ENCODE measurements at places on chromosomes 6 and 20.

DNA sequence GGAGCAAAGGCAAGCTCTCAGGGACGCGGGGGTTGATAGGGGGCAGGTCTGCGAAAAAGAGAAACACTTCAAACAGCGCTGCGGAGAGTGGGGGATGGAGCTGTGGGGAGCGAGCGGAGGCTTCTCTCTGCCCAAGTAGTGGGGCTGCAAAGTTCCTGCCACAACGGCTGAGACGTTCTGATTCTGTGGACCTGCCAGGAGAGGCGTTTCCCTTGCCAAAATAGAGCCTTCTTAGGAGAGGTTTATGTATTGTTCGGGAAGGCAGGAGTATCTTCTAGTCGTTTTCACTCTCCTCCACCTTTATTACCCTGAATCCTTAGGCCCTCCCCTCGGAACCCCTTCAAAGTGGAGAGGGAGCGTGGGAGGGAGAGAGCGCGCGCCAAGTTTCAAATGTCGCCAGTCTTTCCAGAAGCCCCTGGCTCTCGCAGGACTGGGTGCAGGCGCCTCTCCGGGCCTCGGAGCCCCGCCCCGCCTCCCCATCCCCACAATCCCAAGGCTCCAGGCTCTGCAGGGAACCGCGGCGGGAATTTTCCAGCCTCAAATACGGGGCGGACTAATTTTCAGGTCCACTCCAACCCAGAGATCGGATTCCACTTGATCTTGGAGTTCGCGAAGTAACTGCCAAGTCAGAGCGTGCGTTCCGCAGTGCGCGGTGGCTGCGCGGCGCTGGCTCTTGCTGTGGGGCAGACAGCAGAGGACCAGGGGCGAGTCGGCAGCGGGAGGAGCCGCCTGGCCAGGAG, 10.0 kb upstream of the POU3F2 start:
- no peak for DNase-seq

- no peak for DNase-seq
These were observed 31.8 kb downstream of the PXDC1 start for GRCh38 chr6:3719462-3720308.

DNA sequence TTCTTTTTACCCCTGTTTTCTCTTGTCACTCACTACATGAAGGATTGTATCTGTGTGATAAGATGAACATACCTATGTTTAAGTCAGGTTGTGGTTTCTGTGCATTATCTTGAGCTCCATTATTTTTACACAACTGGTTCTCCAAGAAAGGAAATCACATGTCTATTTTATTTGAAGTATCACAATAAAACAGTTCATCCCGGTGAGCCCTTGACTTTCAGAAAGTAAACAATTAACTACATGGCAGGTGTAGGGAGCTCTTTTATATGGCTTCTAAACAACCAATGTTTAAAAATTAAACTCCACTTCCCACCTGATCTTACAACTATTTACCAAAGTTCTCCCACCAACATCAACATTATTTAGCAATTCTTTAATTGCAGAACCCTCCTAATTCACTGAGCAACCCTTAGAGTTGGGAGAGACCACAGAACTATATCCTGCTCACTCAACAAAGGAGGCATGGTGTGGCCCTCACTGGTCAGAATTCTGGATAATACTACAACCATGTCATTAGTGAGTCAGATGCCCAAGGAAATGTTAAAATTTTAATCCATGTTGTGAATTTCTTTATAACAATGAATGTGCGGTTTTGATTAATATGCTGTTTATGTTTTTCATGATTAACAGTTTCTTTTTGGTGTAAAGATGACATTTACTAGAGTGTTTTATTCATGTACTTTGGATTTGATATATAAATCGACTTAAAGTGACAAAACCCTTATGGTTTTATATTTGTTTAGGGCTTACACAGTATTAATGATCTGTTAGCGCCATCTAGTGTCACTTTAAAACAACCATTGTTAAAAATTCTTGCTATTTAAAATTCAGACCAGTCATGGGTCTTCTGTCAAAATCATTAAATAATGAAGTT, 50.0 kb upstream of the SCGN start:
- DNase-seq = no peak

- no peak for DNase-seq
These were observed 10.9 kb upstream of the CGA start for GRCh38 chr6:87105823-87106222.

DNA sequence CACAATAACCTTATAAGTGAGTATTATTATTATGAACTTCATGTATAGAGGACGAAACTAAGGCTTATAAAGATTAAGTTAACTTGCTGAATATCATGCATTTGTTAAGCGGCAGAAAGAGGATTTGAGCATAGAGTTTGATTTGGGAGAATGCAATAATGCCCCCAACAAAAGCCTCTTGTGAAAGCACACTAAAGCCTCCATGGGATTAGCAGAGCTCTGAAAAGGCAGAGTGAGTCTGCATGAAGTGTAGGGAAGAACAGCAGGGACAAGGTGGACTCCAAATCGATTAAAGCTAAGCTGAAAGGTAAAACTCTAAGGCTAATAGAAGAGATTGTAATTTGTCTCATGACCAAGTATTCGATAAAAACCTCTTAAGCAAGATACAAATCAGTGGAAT, 100.3 kb downstream of the SH3BGRL2 start:
- DNase-seq = no peak

DNA sequence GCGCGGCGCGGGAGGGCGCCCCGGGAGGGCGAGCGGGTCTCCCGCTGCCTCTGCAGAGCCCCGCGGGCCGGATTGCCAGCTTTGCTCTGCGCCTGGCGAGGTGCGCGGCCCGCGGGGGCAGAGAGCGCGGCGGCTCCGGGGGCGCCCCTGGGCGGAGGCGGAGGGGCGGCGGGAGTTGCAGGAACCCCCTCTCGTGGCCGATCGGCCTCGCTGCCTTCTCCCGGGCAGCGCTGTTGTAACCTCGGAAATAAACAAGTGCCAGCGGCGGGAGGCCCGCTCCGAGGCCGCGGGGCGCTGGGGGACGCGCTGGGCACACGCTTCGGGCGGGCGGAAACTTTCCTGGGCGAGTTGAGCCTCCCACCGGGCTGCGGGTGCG, 1.2 kb downstream of the CDH4 start:
- no peak for DNase-seq

GRCh38 chr6:111845441-111845871, 27.8 kb downstream of the FYN start:
- no peak for DNase-seq

DNA sequence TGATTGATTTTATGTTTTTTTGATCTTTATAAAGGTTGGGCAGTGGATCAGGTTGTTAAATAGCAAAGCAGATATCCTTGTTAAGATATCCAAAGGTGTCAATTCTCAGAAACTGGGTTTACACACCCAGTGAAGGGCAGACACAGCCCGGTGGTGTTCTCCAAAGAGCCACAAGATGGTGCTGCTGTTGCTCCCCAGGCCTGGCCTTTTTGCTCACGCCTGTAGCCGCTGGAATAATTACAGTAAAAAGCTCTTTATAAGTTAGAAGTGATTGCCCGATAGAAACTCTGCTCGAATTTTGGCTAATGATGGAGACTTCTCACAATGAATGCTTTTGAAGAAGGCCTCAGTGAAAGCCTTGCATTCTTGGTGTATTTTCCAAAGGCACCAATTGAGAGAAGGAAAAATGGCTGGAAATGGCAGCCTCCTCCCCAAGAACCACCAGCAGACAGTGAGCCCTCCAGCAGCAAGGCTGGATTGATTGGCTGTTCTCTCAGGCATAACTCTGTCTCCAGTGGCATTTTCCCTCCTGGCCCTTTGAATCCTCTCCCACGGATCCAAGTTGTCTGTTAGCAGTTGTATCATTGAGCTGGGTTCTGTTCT, 120.5 kb upstream of the CHD6 start:
- DNase-seq = peak; percentile 44

GRCh38 chr6:103719545-103719944, 1140.2 kb downstream of the HACE1 start:
- no peak for DNase-seq

- DNase-seq = no peak
These were observed 10.5 kb downstream of the KDM1B start for GRCh38 chr6:18165751-18166150.

- no peak for DNase-seq
These were observed 4.7 kb downstream of the MAPK14 start for GRCh38 chr6:36032261-36032660.

GRCh38 chr20:48812600-48813445, 15.0 kb downstream of the PREX1 start:
- DNase-seq = no peak

GRCh38 chr6:44227148-44227793, 3.9 kb downstream of the SLC29A1 start:
- no peak for DNase-seq

DNA sequence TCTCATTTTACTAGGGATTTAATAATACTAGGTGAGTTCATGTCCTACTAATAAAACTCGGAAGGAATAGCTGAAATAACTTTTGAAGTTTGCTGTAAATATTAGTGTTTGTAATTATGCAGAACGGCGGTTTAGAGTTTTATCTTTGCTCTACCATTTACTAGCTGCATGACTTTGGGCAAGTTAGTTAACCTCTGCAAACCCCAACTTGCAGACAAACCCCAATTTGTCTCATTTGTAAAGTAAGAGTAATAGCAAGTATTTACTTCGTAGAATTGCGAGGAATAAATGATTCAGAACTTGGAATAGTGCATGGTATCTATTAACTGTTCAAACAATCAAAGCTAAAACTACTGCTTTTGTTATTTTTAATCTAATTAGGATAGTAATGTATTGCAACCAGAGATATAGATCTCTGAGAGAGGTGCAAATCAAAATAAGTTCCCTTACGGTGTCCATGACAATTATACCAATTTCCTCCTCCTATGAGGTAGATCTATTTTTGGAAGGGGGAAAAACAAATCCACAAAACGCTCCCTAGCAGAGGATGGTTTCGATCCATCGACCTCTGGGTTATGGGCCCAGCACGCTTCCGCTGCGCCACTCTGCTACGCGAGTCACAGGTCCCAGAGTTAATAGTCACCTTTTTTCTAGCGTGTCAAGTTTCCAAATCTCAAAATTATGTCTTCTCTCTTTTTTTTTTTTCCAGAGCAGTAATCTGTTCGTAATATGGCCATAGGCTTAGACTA, 35.1 kb upstream of the BTN3A2 start:
- DNase-seq = no peak

- DNase-seq = no peak
These were observed 14.6 kb upstream of the MTCL3 start for GRCh38 chr6:127533736-127534135.
